ENCODE measurements at places on chromosomes 16 and 17.

DNA sequence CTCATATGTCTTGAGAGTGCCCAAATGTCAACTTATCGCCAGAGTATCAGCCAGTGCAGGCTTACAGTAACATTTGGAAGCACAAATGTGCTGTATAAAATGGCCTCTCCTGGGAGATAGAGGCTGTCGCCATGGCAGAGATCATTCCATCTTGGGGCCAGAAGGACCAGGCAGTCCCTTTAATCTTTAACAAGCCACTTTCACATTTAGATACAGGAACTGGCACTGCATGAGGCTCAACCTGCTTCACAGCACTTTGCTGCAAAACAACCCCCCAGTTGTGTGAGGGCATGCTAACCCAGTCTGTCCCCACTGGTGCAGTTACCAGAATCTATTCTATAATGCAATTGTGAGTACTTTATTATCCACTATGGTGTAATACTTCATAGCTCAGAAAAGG lies 4.7 kb upstream of the RFFL start:
- no peak for DNase-seq

DNA sequence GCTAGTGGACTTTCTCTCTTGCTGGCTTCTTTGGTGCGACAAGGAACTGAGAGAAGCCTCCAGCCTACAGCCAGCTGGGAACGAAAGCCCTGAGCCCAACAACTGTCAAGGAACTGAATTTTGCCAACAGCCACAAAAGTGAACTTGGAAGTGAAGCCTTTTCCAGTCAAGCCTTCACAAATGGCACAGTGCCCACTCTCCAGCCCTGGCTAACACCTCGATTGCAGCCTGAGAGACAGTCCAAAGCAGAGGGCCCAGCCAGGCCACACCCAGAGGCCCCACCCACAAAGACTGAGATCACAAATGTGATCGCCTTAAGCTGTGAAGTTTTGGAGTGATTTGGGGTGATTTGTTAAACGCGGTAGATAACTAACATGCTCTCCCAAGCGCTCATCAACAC lies 244.6 kb upstream of the SDK2 start:
- DNase-seq = no peak

- no peak for DNase-seq
Observed at GRCh38 chr17:57714665-57715180, 30.4 kb downstream of the CCDC182 start.

DNA sequence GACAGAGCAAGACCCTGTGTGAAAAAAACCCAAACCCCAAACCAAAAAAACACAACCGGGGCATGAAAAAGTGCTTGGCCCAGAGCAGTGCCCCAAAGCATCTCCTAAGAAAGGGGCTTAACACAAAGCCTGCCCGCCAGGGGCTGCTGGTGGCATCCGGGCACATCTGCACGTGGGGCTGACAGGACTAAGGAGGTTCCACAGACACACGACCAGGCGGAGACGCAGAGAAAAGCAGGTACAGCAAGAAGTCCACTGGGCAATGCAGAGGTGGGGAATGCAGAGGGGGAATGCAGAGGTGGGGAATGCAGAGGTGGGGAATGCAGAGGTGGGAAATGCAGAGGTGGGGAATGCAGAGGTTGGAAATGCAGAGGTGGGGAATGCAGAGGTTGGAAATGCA lies 109.2 kb downstream of the ZNF778 start:
- no peak for DNase-seq

DNA sequence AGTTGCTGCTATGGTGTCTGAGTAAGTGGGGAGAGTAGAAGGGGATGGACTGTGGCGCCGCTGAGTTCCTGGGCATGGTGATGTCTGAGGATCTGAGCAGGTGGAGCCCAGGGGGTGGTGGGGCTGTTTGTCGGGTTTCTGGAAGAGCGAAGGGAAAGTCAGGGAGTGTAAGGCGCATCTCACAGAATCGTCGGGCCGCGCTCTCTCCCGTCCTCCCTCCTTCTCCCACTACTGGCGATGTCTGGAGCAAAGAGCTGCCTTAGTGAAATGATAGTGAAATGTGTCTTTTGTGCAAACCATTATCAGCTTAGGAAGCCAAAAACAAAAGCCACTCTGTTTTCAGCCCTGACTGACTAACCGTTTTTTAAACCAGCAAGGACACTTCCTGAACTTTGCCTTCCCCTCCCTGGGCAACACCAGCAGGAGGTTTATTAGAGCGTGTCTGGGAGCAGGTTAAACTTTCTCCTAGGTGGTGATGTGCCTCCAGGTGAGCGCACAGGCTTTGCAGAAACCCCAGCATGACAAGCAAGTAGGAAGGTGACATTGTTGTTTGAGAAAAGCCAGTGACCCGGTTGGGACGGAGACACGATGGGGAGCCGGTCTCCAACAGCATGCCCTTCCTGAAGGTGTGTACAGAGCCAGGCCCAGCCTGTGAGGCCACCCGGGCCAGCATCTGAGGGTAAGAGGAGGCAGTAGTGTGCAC lies 49.1 kb downstream of the RAB11FIP3 start:
- DNase-seq = peak; percentile 44

Measured in left colon (tissue), 2 donors.